ENCODE measurements at places on chromosomes 12 and 14.

GRCh38 chr14:93861836-93862235 lies 65.3 kb upstream of the FAM181A start:
- no peaks in the 10 kb centered on the region for H3K36me3 ChIP-seq
- no peak overlapping the region for H3K27ac ChIP-seq
- no peak for DNase-seq
- peaks cover 38% of the 10 kb centered on the region for H3K27me3 ChIP-seq
- no peaks in the 10 kb centered on the region for H3K4me1 ChIP-seq

DNA sequence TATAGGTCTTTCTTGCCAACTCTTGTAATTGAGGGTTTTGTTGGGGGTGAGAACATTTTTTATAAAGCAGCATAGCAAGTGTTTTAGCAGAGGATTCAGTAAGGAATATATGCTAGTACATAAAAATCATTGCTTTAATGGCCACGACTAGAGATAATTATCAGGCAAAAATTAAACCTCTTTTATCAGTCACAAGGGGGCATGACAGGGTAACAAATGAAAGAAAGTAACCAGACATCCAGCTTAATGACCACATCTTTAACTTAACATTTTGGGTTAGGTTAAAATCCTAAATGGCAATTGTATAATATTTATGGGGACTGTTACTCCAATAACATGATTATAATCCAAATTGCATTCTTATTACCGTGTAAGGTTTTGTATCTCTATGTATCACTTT lies 119.6 kb downstream of the LRRIQ1 start:
- no peaks in the 10 kb centered on the region for H3K4me1 ChIP-seq
- no peaks in the 10 kb centered on the region for H3K36me3 ChIP-seq
- DNase-seq: no peak
- H3K27ac ChIP-seq: no peak overlapping the region
- H3K27me3 ChIP-seq: no peaks in the 10 kb centered on the region

GRCh38 chr14:89371585-89372511 lies 45.2 kb downstream of the FOXN3 start:
- DNase-seq: no peak
- H3K4me3 ChIP-seq: no peak overlapping the region
- H3K27me3 ChIP-seq: no peaks in the 10 kb centered on the region
- peaks cover 20% of the 10 kb centered on the region for H3K4me1 ChIP-seq
- no peaks in the 10 kb centered on the region for H3K36me3 ChIP-seq

DNA sequence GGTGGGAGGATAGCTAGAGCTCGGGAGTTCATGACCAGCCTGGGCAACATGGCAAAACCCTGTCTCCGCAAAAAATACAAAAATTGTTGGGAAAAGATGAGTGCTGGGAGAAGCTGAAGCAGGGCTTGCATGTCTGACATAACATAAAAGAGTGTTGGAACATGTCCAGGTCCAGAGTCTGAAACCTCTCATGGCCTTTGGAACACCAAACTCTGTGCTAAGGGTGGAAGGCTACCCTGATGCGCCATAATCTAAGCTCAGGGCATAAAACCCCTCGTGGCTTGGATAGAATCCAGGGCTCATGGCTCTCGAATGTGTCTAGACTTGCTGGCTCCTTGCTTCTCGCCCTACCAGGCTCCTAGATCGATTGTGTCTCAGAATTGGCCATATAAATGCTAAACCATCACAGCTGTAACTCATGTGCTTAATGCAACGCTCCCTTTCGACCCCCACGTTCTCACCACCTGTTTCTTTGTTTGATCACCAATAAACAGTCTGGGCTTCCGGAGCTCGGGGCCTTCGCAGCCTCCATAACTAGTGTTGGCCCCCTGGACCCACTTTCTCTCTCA lies 6.7 kb upstream of the CLEC7A start:
- no peaks in the 10 kb centered on the region for H3K27me3 ChIP-seq
- no peak overlapping the region for H3K27ac ChIP-seq
- no peaks in the 10 kb centered on the region for H3K36me3 ChIP-seq
- no peak for DNase-seq
- H3K4me3 ChIP-seq: no peak overlapping the region
- no peaks in the 10 kb centered on the region for H3K4me1 ChIP-seq

DNA sequence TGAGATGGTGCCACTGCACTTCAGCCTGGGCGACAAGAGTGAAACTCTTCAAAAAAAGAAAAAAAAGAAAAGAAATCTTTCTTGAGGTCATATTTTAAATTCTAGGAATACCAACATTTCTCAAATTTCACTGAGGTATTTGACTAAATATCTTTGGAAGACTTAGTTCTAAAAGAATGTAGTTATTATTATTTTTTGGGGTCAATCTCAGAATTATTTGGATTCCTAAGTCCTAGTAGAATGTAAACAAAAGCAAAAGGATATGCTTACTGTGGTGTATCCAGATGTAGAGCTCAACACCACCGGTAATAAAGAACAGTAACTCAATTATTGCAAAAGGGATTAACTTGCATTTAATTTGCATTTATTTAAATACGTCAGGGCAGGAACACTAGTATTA lies 25.0 kb downstream of the PRICKLE1 start:
- H3K4me3 ChIP-seq: no peak overlapping the region
- no peak for DNase-seq
- no peaks in the 10 kb centered on the region for H3K36me3 ChIP-seq

- H3K27ac ChIP-seq: peak overlapping the region; percentile 92
- no peak overlapping the region for H3K4me3 ChIP-seq
- peaks cover 81% of the 10 kb centered on the region for H3K36me3 ChIP-seq
- H3K27me3 ChIP-seq: no peaks in the 10 kb centered on the region
Observed at GRCh38 chr12:65892841-65893251, 68.6 kb downstream of the HMGA2 start.

Data from RWPE2 (cell line).